ENCODE measurements at places on chromosomes 2 and 18. TPM values are rescaled to one million over a fixed set of nuclear protein-coding genes. Genes with fewer than 3 reads are reported as not detected.

The PSMA8 gene
- total RNA-seq, result not detected

The MC4R gene
- total RNA-seq, result not detected

The TMEM37 gene
- total RNA-seq, result 1.1 TPM

The C2orf66 gene
- total RNA-seq, result 0.36 TPM

The TCF7L1 gene
- total RNA-seq, result 2.5 TPM

The SLC23A3 gene
- total RNA-seq, result 1.4 TPM

The MYCN gene
- not detected for total RNA-seq

The CCDC102B gene
- total RNA-seq, result 9.4 TPM

The FASTKD2 gene
- 39.2 TPM for total RNA-seq

The SERPINB5 gene
- total RNA-seq, result not detected
